Mesothelial cell of epicardium (in vitro differentiated cells): ENCODE measurements at places on chromosomes 2 and 18. TPM values are rescaled to one million over a fixed set of nuclear protein-coding genes. Genes with fewer than 3 reads are reported as not detected.
A peak's percentile ranks its signal among the peaks of the same experiment; 100 is the strongest.

GRCh38 chr2:45945302-45945717 is 293.8 kb downstream of the PRKCE start:
- DNase-seq, result no peak

GRCh38 chr2:161250864-161251436 is 57.3 kb upstream of the PSMD14 start:
- no peak for DNase-seq

GRCh38 chr2:56229397-56230060 is 45.7 kb downstream of the CCDC85A start:
- no peak for DNase-seq

DNA sequence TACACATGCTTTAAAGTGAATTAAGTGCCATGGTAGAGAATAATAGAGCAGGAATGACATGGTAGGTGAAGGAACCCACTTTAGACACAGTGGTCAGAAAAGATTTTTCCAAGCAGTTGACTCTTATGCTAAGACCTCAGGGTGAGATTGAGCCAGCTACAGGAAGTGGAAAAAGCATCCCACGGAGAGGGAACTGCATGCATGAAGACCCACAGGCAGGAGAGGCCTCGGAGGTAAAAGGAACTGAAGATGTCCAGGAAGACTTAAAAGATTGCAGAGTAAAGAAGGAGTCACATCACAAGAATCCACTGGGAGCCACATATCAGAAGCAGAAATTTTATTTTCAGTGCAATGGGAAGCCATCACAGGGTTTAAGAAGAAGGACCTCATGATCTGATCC is 499.2 kb upstream of the FAM98A start:
- DNase-seq, result no peak

TUBA3D gene
- total RNA-seq, result not detected in 3 replicates

DNA sequence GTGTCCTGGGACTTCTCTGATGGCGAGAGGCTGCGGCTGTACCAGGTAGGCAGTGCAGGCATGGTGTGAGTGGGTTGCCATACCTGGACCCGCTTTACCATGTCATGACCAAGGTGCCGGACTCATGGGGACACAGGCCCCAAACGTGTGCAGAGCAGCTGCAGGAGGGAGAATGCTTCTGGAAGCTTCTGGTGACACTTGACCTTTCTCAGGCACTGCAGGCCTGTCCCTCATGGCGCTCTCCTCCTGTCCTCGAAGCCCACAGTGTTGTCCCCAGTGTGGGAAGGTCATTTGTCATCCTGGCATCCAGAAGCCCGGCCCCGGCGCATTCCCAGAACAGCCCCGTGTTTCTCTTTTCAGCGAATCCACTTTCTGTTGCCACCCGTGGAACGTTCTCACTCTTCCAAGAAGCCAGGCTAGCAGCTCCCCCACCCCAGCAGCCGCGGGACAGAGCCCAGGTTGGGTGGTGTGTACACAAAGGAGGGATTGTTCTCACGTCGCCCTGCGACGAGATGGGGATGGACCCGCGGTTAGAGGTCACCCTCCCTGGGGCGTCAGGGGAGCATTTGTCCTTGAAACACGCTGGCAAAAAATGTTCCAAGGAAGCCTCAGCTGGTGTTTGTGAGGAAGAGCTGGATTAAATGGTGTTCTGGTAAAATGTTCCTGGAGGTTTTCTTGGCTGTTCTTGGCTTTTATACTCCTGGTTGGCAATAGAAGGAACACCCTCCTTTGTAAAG is 43.7 kb downstream of the SH3BP4 start:
- no peak for DNase-seq

GRCh38 chr18:63994783-63995399 is 25.0 kb downstream of the SERPINB8 start:
- DNase-seq, result peak; percentile 42

SLC5A7 gene
- total RNA-seq, result 0.11 TPM in 1 of 3 replicates, not detected in the others

MDH1B gene
- total RNA-seq, result 0.89 to 1.3 TPM (median 1.1 TPM) in 3 replicates

DNA sequence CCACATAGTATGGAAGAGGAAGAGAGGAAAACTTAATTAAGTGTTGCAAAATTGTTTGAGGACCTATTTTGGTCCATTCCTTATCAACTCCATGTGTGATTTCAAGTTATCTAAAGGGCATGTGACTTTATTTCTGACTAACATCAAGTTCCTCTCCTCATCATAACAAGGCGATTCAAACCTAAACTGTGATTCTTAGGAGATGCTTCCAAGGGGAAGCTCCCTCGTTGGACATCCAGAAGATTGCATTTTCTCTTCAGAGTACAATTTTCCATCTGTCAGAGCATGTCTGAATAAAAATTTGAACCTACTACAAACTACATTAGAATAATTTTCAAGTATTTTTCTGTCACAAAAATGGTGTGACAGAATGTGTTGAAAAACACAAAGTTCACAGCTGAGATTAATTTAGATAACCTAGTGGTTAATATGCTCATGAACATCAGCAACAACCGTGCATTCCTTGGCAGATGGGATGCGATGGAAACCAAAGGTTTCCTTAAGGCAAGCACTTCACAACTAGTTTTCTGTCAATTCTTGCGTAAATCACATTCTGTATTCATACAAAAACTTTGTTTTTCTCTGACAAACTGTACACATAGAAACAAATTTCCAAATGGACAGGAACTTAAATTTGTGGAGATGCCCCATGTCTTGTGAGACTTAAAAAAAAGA is 4.2 kb downstream of the SFT2D3 start:
- DNase-seq, result no peak

SLC9A4 gene
- total RNA-seq, result 0.07 to 0.11 TPM (median 0.11 TPM) in 3 replicates

GAL3ST2 gene
- total RNA-seq, result 0.86 to 1.1 TPM (median 1.1 TPM) in 3 replicates

DNA sequence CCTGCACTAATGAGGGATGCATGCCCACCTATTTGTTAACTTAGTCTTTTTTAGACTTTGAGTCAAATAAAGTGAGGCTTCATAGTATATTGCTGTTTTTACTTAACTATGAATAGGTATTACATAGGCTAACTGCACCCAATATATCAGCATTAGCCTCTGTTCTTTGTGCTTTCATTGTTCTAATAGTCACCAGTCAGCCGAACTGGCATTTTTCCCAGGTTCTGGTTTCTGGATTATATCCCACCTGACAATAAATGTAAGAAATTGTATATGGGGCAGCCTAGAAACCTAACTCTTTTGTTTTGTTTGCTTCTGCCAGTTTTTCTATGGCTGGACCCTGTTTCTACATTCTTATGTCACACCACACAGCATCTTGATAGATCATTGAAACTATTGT is 1672.4 kb upstream of the LRRTM1 start:
- DNase-seq, result no peak

CHRNA1 gene
- total RNA-seq, result 0.16 TPM in 1 of 3 replicates, not detected in the others

DNA sequence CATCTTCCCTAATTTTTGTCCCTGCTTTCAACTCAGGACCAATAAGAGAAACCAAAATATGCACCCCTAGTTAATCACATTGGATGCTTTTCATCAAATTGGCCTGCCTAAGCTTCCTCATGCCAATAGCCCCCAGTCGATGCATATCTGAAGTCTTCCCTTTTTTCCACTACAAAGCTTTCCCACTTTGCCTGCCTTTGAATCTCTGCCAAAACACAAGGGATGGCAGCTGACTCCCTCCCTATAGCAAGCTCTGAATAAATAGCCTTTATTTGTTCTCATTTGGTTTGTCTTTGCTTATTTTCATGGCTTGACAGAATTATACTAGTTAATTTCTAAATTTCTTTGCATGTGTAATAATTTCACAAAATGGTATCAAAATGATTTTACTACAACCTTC is 621.2 kb downstream of the MBD2 start:
- no peak for DNase-seq

- DNase-seq, result no peak
Observed at GRCh38 chr18:46950064-46950656, 32.8 kb downstream of the KATNAL2 start.

DNA sequence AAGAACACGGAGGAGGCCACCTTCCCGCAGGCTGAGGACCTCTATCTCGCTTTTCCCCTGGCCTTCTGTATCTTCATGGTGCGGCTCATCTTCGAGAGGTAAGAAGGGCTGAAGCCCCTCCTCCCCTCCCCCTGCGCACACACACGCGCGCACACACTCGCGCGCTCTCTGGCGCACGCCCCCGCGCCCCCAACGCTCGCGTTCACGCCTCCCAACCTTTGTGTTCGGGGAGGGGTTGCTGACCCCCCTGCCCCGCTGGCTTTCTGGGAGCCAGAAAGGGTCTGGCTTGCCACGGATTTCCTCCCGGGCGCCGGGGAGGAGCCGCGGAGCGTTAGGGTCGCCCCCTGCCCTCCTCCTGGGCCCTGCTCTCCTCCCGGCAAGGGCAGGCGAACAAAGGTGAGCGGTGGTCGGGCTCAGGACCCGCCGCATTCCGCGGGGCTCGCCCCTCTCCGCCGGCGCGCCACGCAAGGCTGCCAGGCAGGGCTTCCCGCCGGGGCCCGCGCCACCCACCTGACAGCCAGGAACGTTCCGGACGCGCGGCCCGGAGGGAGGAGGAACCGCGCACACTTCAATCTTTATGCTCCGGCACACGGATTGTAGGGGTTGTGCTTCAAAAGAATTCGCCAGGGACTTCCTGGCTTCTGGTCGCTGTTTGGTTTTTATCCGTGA is 583 bp downstream of the CERS6 start:
- peak; percentile 35 for DNase-seq

DNA sequence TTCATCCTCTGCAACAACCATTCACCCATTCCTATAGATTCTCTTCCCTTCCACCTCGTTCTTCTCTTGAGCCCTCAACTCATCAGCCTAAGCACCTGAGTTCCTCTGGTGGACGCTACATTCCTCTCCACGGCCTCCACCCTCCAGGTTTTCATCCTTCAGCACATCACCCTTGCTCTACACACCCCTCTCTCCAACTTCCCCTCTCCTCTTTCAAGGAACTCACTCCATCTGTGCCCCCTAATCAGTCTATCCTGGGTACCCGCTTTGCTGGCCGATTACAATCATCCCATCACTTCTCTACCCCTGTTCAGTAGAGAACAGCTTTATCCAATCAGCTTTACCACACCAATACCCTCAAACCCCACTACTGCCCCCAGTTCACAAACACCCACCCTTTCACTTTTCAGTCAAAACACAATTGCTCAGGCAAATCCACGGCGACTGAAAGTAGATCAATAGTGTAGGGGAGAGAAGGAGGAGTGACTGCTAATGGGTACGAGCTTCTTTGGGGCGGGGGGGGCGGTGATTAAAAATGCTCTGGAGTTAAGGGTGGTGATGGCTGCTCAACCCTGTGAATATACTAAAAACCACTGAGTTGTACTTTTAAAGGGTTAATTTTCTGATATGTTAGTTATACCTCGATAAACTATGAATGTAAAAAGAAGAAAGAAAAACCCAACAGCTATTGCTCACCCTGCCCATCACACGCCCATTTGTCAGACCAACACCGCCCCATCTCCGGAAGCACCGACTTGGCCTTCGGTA is 857 bp downstream of the DYM start:
- DNase-seq, result no peak

DNA sequence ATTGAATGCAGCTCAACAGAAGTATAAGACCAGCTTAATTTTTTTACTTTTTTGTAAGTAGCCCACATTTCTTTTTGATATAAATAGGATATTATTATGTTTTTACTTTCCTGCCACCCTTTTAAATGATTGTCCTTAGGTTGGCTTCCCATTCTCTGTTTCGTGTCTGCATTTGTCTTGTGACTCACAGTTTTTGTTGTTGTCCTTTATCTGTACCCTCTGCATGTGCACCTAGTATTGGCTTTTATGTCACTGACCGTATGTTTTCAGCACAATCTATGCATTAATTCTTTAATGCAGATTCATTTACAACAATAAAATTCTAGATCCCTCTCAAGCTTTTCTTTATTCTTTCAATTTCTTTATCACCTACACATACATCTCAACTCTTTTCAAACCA is 474.2 kb upstream of the FANCL start:
- DNase-seq, result no peak
